Activated T-helper 1 cell treated with anti-CD3 and anti-CD28 coated beads, Interleukin-12 subunit alpha, Interleukin-12 subunit beta, Interleukin-2, Interleukin-4 antibody, amounts not matched to agents 30 ng/mL and 10 ng/mL and 1 ng/mL, durations not matched to agents 14 hours and 24 hours and 36 hours (primary cell): ENCODE measurements at places on chromosomes 12 and 14.

- DNase-seq = no peak
These were observed 1.2 kb downstream of the KRT72 start for GRCh38 chr12:52600071-52600470.

DNA sequence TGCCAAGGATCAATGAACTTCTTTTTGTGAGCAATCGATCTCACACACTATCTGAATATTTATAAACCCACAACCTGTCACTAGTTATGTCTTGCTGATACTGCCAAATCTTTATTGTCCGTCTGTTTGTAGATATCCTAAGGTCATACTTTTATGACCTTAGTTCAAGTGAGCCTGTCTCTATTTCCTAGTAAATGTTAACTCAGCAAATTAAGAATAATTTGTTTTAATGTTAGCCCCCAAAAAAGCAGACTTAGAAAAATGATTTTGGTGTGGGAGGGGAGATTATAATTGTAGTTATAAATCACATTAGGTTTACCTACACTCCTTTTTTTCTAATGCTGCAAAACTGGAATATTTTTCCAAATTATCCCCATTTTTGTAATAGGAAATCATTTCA lies 9.4 kb downstream of the STYK1 start:
- no peak for DNase-seq

- peak; percentile 68 for DNase-seq
These were observed 31.2 kb upstream of the FOS start for GRCh38 chr14:75247286-75247922.

GRCh38 chr14:90758959-90759358 lies 57.3 kb downstream of the TTC7B start:
- no peak for DNase-seq

- peak; percentile 73 for DNase-seq
These were observed 6.6 kb downstream of the BRF1 start for GRCh38 chr14:105294142-105294597.

DNA sequence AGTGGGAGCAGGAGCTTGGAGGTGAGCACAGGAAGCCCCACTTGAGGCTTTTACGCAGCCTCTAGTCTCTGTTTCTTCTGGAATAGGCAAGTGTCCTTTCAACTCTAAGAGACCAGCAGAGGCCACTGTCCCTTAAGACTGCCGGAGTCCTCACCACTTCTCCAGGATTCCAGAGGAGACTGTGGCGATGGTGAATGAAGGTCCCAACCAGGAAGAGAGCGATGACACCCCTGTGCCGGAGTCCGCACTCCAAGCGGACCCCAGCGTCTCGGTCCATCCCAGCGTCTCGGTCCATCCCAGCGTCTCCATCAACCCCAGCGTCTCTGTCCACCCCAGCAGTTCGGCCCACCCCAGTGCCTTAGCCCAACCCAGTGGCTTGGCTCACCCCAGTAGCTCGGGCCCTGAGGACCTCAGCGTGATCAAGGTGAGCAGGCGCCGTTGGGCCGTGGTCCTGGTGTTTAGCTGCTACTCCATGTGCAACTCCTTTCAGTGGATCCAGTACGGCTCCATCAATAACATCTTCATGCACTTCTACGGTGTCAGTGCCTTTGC lies 442 bp downstream of the FLVCR2 start:
- no peak for DNase-seq

GRCh38 chr14:25350021-25350420 lies 300.1 kb upstream of the STXBP6 start:
- no peak for DNase-seq

GRCh38 chr12:89192429-89192828 lies 159.9 kb downstream of the DUSP6 start:
- DNase-seq = no peak

DNA sequence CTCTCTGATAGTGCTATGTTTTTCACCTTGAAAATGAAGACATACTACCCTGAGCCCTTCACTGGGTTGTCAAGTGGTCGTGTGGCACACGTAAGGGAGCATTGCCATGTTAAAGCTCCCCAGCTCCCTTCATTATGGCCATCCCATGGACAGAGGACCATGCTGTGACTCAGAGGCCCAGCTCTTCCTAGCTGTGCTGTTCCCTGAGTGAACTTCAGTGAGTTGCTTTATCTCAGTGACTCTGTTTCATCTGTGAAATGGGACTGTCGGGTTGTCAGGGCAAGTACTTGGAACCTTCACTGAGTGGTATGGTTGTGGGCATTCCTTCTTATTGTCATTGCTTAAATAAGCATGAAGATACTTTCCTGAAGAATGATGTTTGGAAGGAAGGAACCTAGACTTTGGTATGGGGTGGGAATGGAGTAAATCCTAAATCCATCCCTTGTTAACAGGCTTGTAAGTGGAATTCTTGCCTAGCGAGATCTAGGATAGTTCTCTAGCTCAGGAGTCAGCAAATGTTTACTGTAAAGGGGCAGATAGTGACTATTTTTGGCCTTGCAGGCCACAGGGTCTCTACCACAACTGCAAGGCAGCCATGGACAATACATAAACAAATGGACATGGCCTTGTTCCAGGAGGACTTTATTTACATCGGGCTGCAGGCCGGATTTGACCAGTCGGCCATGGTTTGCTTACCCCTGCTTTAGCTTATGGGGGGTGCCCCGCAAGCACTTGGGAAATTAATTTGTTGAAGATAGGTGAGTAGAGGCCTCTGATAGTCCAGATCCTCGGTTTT lies 283.5 kb downstream of the ZFP36L1 start:
- DNase-seq = no peak

DNA sequence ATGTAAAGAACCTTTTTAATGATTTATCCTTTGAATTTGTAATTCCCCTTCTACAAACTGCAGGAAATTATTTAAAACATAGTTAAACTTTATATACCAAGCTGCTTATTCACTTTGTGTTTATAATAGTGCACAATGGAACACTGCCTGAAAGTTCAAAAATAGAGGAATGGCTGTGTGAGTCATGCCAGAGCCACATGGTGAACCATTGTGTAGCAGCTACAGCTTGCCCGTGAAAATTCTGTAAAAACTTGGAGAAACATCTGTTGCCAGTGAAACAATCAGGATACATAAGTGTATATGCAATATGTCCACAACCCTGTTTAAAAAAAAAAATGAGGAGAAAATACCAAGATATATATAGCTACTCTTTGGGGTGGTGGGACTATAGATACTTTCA lies 59.5 kb downstream of the VEZT start:
- DNase-seq = no peak

- no peak for DNase-seq
These were observed 1.2 kb upstream of the FGD4 start for GRCh38 chr12:32398181-32398580.

- no peak for DNase-seq
These were observed 79.7 kb downstream of the FGD4 start for GRCh38 chr12:32478858-32479725.

GRCh38 chr12:96187956-96188355 lies 6.2 kb upstream of the ELK3 start:
- DNase-seq = no peak

- no peak for DNase-seq
These were observed 82.6 kb upstream of the PTPRB start for GRCh38 chr12:70719672-70720420.

- no peak for DNase-seq
These were observed 20.5 kb downstream of the ACTN1 start for GRCh38 chr14:68958553-68958952.

DNA sequence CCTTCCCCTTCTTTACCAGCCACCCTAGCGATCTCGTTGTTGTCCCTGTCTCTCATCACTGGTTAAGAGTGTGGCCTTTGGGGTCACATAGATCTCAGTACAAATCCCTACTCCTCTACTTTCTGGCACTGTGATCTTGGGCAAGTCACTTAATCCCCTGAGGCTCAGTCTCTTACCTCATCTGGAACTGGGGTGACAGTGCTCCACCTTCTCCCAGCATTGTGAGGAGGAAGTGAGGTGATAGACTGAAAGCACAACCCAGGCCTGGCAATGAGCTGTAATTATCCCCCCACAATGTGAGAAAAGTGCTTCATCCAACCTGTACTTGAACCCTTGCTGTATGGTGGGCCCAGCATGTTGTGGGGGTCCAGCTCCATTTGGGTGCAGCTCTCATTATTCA lies 48.0 kb downstream of the IRAK3 start:
- no peak for DNase-seq

DNA sequence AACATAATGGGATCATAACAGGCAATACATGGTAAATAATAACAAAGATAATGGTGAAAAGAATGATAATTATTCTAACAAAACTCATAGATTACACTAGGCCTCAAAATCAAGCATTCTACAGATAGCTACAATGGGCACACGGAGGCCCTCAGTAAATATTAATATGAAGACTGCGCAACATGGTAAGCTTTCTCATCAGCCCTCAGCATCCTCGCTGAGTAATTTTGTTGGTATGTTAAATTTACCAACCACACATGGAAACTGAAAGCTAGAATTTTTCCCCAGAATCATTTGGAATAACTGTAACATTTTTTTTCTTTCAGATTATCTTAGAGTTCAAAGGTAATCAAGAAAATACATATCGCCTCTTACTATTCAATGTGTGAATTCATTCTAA lies 74.2 kb upstream of the PYGL start:
- no peak for DNase-seq

DNA sequence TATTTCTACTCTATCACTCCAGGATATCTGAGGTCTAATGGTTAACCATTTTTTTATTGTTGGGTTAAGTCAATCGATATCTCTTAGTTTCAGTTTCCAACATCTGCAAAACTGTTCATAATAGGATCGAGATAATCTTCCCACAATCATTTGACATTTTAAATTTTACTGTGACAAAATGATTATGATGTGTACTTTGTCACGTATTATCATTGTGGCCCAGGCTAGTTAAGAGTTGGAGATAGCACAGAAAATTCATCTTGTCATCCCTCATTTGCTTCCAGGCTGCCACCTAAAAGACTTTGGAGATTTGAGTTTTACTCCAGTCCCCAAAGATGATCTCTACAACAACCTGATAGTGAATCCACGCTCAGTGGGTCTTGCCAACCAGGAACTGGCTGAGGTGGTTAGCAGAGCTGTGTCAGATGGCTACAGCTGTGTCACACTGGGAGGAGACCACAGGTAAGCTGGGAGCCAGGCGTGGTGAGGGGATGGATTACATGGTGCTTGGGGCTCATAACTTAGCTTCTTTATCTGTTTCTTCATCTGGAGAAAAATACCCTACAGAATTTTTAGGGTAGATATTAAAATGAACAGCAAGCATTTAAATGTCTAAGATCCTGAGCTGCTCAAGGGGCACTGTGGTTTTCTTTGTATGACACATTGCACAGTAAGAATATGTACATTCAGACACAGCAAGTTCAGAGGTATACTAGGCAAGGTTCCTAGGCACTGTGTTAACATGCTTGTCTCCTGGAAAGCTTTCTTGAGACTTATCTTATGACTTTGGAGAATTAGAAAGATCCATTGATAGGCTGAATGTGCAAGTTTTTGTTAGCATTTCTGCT lies 22.4 kb downstream of the ARG2 start:
- DNase-seq = no peak

DNA sequence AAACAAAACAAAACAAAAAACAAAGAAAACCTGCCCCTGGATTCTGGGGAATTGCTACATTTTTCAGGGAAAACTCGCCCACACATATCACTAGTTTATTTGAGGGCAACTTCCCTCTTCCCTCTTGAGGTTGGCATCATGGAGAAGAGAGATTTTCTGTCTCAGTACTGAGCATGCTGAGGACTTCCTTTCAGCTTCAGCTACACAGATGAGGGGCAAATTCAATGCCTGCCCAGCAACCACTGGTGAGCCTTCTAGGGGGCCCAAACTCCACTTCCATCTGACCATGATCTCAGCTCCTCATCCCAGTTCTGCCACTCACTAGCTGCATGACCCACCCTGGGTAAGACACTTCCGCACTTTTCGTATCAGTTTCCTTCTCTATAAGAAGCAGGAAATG lies 63.1 kb upstream of the SCN8A start:
- DNase-seq = no peak

- DNase-seq = peak; percentile 29
These were observed 154.4 kb downstream of the KCNK10 start for GRCh38 chr14:88168498-88169165.

GRCh38 chr12:131684015-131684725 lies 26.7 kb upstream of the SFSWAP start:
- no peak for DNase-seq

DNA sequence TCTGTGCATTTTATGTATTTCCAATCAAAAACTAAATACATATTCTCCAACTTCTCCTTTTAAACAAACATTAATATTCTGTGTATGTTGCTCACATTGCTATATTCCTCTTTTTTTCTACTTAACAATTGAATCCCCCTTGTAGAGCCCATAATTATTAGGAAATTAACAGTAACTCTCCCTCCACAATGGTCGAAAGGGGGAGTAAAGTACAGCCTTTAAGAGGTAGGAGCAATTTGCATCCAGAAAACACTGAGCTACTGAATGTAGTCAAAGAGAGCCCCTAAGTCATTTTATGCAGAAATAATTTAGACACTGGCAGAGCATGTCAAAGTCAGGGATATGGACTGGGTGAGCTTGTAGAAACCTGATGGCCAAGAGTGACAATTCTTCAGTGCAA lies 57.2 kb upstream of the SCN8A start:
- no peak for DNase-seq

DNA sequence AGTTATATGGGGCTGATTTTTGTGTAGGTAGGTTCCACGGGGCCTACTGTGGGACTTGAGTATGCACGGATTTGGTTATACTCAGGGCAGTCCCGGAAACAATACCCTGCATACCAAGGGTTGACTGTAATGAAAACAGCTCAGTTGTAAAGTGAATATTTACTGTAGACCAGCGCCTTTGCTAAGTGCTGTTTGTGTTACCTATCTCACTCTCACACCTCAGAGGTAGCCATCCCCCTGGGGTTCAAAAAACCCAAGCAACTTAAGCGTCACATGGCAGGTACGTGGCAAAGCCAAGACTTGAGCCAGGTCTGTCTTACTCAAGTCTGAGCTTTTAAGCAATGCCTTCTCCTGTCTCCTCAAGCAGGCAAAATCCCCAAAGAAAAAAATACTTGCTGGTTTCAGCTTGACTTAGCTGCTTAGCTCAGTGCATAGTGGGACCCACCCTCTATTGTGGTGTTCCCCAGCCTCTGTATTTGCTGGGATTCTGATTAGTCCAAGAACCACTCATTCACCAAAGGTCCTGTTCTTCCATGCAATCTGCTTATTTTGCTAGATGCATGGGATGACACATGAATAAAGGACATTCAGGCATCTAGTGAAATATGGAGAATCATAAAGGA lies 34.2 kb upstream of the STRN3 start:
- DNase-seq = no peak

GRCh38 chr12:93279565-93280412 lies 97.9 kb upstream of the NUDT4 start:
- no peak for DNase-seq
